Stimulated activated CD8-positive, alpha-beta memory T cell treated with anti-CD3 and anti-CD28 coated beads, Interleukin-7, amount 100 ng/mL, for 1 hour (primary cell): ENCODE measurements at places on chromosomes 7 and 10.

- DNase-seq = no peak
These were observed 37.9 kb downstream of the PIP4K2A start for GRCh38 chr10:22676435-22676834.

GRCh38 chr7:131507592-131508331 is 48.7 kb downstream of the PODXL start:
- DNase-seq = peak; percentile 68

DNA sequence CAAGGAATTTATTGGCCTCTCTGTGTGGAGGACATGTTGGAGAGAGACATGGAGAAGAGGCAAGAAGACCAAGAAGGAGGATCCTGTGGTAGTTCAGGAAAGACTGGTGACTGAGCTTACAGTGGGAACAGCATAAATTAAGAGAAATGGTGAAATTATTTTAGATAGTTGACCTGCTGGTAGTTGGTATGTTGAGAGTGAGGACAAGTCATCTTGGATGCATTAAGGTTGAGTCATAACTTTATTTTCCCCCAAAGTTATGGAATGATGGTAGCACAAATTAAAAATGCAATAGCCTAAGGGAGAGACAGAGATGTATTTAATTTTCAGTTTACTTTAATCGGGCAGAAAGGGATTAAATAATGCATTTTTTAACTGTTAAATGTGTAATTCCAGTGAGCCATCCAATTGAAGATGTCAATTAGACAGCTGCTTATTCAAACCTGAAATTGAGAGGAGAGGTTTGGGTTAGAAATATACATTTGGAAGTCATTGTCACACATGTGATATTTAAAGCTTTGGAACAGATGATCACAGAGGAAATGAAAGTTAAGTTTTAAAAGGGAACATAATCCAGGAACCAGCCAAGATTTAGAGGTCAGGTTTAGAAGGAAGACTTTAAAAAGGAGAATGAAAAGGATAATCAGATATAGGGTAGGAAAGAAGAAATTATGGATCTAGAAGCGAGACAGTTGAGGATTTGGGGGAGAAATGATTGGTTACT is 80.6 kb downstream of the DGKB start:
- DNase-seq = no peak

- no peak for DNase-seq
These were observed 102.9 kb downstream of the MPP7 start for GRCh38 chr10:28199941-28200340.

DNA sequence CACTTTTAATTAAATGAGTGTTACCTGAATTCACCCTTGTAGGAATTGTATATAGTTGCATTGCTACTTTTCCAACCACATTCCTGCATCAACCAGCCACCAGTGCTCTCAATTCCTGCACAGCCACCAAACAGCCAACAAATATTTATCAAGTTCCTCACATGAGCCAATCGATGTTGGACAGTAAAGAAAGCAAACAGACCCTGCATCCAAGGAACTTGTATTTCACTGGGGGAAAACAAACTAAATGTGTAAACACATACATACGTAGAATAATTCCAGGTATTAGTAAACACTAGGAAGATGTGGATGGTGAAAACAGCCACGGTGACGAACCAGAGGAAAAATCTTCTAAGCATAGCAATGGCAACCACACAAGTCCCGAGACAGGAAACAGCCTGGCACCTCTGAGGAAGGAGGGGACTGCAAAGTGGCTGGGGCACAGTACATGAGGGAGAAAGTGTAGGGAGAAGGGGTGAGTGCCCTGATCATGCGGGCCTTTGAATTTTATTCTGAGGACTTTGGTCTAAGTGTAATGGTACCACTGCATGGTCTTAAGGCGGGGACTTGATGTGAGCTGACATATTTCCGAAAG is 111.2 kb downstream of the XRCC2 start:
- DNase-seq = no peak

DNA sequence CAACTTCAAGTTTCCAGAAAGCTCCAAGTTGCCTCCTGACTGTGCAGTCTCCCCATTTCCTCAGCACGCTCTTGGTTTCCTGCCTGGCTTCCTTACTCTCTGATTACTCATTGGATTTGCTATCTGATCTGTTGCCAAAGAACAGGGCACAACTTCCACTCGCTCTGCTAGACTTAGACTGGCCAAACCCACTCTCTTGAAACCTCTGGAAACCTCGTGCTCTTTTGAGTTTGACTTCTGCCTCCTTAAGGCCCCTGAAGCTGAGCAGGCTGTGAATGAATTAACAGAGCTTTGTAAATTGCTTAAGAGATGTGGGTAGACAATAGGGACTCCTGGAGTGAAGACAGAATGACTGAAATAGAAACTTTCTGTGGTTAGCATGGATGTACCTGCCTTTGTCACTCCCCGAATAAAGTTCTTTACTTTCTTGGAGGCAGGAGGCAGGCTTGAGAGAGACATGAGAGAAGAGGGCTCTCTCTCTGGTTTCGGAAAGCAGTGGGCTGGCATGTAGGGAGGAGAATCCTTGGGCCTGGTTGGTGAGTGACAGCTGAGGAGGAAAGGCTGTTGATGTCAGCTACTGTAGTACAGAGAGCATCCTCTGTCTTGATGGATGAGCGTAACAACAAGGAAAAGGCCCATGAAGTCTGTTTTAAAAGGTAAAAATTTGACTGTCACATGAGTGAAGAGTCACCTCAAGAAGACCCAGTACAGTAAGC is 70.8 kb downstream of the CHN2 start:
- no peak for DNase-seq

DNA sequence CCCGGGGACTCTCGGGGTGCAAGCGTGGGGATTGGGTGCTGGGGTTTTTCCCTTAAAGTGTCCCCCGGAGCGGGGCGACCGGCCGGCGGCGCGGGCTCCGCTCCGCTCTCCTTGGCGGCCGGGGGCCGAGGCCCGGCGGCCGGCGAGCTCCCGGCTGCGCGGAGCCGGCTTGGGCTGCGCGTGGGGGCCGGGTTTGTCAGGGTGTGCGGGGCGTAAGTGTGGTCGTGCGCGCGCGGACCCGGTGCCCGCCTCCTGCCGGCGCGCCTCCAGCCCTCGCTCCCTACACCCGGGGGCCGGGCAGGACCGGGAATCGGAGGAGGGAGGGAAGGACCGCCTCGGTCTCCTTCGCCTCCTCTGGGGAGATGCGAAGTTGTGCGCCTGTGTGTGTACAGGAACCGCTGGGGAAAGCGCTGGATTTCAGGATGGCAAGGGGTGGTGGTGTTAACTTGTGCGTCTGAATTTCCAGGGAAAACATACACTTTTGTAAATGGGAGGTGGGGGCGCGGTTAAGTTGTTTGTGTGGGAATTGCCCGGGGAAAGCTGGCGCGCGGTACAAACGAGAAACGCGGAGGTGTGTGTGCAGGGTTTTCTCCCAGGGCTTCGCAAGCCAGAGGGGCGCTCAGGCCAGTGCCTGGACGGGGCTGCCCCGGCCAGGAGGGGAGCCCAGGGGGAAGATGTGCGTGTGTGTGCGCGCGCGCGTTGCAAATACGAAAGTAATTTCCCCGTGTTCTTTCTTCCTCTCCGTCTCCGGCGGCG is 737 bp downstream of the ZMIZ1 start:
- no peak for DNase-seq

DNA sequence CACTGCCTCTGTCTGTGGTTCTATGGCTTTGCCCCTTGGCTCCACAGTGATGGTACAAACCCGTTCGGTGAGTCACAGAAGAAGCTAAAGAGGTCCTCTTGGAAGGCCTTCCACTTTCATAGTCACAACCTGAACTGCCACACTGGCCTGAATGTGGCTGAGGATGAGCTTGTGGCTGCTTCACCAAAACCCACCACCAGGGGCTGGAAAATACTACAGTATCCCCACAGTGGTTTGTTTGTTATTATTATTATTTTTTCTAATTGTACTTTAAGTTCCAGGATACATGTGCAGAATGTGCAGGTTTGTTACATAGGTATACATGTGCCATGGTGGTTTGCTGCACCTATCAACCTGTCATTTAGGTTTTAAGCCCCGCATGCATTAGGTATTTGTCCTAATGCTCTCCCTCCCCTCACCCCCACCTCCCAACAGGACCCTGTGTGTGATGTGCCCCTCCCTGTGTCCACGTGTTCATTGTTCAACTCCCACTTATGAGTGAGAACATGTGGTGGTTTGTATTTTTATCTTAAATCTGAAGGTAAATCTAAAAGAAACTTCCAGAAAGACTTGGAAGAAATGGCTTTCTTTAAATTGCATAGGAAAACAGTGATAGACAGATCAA is 160.8 kb upstream of the NPSR1 start:
- no peak for DNase-seq

GRCh38 chr10:121276046-121276445 is 322.2 kb downstream of the FGFR2 start:
- DNase-seq = no peak

DNA sequence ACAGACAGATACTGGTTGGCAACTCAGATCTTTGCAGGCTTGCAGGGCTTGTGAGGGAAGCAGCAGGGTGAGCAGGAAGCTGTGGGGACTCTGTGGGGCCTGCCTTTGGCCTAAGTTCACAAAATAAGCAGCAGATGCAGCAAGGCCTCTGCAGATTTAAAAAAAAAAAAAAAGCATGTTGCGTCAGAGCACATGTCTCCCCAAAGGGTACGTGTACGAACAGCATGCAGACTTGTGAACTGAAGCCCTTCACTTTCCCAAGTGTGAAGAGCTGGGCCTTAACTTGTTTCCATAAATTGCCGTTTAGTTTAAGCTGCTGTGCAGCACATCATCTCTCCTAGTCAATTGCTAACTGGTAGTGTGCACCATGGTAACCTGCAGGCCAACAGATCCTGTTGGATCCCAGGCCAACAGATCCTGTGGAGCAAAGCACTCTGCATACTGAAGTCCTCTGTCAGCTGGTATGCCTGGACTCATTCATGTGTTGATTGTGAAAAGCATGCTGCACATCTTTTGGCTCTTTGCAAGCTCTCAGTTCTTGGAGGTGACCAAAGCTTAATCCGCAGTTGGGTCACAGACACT is 10.8 kb upstream of the XPNPEP1 start:
- no peak for DNase-seq

DNA sequence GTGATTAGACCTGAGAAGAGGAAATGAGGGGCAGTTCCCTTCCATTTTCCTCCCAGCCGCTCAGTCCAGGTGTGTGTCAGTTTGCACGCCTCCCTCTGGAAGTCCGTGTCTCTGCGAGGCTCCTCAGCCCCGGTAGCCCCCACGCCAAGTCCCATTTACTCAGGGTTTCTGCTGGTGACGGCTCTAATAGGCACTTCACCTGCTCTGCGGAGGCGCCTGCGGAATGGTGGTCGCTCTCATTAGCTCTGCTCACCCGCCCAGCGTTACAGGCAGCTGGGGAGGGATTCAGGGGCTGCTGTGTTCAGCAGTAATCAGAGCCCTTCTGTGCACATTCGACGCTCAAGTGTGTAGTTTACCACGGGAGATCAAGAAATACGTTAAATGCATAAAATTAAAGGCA is 179.9 kb downstream of the MGMT start:
- DNase-seq = no peak

DNA sequence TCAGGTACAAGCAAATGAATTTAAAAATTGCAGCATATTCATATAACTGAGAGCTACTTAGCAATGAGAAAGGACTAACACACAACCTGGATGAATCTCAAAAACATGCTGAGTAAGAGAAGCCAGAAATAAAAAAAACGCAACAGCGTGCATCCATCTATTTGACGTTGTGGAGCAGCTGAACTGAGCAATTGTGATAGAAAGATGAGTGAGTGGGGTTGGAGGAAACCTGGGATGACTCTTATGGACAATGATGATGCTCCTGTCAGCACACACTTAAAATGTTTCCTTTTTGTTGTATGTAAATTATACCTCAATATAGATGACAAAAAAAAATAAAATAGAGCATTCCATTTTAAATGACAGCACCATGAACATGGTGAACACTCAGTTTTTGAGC is 36.0 kb upstream of the AKR1E2 start:
- no peak for DNase-seq

GRCh38 chr10:51867956-51868355 is 168.6 kb upstream of the CSTF2T start:
- DNase-seq = no peak

DNA sequence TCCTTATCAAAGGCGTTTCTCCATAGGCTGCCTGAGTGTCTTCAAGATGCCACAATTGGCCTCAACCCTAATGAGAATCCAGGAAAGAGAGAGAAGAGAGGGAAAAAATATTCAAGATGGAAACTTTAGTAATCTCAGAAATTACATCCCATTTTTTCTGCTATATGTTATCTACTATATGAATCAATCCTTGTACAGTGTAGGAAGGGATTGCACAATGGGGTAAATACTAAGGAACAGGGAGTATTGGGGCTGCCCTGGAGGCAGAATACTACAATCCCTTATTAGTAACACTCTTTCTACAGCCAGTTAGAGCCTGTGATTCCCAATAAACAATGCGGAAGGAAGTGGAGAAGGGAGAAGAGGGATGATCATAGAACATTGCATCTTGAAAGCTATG is 27.9 kb downstream of the TFPI2 start:
- DNase-seq = no peak

DNA sequence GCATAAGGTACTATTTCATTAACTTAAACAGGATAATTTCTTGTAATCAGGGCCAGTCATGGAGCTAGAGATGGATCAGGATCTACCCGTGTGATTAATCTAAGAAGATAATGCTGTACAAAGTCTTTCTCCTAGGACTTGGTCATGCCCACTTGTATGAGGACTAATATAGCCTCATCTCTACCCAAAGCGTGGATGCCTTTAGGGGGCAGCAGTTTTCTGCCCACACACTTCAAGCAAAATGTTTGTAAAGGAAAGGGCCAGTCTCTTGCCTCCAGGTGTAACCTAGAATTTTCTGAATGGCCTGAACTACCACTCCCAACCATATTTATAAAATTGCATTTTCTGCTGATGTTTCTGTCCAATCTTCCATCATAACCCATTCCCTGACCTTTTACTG is 764.0 kb upstream of the IGFBP3 start:
- no peak for DNase-seq

GRCh38 chr7:19146699-19147098 is 1.5 kb upstream of the FERD3L start:
- DNase-seq = no peak

DNA sequence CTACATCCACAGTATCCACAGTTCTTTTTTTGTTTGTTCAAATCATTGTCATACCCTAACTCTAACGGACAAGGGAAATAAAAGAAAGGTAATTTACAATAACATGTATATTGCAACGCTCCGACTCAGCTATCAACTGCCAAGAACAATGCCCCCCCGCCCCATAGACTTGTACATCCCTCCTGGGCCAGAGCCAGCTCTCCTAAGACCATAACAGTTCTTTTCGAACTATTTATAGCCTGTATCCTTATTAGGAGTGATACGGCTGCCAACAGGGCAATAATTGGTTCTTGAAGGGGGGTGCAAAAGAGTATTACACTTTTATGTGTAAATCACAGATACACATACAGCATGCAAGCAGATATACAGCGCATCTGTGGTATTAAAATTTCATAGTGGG is 495.7 kb downstream of the GALNT17 start:
- no peak for DNase-seq

GRCh38 chr10:8951440-8952089 is 897.1 kb downstream of the GATA3 start:
- DNase-seq = no peak

DNA sequence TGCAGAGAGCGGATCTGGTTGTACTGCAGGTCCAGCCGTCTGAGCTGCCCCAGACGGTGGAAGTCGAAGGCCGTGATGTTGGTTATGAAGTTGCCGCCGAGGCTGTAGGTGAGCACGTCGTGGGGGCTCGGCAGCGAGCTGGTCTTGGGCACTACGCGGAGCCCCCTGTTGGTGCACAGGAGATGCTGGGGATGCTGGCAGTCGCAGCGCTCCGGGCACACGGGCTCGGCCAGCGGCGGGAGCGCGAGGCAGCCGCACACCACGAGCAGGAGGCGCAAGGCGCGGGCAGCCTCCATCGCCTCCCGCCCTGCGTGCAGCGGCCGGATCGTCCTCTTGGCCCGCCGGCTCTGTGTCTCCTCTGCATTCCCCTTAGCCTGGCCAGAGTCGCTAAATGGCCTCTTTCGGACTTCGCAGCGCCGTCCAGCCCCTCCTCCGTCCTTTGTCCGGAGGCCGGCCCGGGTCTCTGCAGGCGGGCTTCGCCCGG is 337 bp downstream of the TRIL start:
- DNase-seq = no peak
